ENCODE measurements at places on chromosomes 1 and 21. TPM values are rescaled to one million over a fixed set of nuclear protein-coding genes. Genes with fewer than 3 reads are reported as not detected.

DNA sequence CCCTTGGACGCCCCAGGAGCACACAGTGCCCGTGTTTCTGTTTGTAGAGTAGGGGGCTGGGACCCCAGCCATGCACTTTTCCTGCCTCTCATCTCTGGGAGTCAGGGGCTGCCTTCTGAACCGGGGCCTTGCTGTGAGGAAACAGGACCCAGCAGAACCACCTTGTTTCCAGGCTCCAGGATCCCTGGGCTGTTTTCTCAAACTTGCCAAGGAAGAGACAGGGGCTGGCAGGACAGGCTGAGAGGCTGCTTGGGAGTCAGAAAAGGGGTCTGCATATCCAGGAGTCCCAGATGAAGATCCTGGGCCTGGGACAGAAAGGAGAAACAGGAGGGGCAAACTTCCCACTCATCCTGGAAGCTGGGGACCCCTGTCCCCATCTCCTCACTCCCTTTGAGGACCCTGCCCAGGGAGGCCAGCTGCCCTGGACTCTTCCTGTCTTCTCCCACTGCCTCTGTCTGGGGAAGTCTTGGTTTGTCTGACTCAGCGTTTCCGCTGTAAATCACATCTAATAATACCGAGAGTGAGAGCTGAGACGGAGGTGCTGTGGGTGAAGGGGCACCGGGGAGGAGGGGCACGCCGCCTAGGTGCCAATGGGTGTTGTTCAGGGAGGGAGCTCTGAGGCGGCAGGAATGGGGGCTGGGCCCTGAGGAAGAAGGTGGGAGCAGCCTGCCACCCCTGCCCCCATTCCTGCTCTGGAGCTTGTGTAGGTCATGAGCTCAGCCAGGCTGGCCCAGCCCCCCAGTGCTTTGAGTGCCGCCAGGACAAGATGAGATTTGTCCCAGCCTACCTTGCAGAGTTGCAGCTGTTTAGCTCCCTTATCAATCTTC, 16.7 kb downstream of the POU3F1 start:
- peak; percentile 69 for DNase-seq

The PYCR2 gene
- total RNA-seq: 60.3 TPM

The CELSR2 gene
- 6.3 TPM for total RNA-seq

- DNase-seq: no peak
Observed at GRCh38 chr1:213931836-213932235, 55.9 kb upstream of the PROX1 start.

The VANGL2 gene
- 1.9 TPM for total RNA-seq

DNA sequence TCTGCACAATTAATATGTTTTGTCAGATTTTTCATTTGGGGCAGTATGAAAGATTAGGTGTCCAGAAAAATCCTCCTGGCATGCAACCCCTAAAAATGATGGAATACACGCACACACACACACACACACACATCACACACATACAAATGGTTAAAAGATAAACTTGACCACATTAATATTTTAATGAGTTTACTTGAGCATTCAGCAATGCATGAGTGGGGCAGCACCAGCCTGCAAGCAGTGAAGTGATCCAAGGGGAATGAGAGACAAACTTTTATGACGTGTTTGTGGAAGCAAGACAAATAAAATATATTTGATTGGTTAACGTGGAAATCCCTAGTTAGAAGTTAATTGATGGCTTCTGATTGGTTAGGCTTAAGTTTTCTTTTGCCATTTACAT, 29.1 kb upstream of the SOAT1 start:
- no peak for DNase-seq

The RHCE gene
- 1.0 TPM for total RNA-seq

The TSPAN2 gene
- total RNA-seq: 12.2 TPM

The BNIPL gene
- total RNA-seq: 0.43 TPM

DNA sequence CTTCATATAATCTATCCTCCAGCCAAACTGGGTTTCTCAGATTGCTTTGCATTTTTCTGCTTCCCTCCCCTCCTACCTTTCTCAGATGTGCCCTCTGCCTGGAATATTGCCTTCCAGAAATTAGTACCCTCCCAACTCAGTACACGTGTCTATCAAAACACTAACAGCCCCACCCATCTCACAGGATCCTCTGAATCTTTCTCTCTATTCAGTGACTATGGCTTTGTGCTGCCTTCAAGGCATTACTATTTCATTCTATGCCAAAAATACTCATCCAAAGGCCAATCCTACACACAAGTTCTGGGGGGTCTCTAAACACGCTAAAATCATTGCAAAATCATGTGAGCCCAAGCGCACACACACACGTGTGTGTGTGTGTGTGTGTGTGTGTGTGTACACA, 58.4 kb downstream of the ZNF281 start:
- DNase-seq: no peak

DNA sequence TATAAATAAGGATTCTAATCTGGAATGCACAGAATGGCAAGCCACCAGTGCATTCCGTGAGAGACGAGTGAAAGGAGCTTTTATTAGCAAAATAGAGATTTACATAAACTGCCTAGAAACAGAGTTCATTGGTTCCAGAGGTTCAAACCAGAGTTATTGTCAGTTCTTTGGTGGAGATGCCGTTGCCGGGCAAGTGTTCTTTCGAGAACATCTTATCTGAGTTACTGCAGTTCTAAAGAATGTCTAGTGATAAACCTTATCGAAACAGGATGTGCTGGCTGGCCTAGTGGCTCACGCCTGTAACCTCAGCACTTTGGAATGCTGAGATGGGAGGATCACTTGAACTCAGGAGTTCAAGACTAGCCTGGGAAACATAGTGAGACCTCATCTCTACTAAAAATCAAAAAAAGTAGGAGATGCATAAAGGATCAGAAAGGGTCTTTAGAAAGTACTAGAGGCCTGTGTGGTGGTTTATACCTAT, 19.9 kb upstream of the EVI5 start:
- DNase-seq: peak; percentile 74

- DNase-seq: no peak
Observed at GRCh38 chr21:16179773-16180172, 450.0 kb downstream of the USP25 start.

GRCh38 chr1:53295295-53295694, 32.6 kb downstream of the LRP8 start:
- no peak for DNase-seq

- no peak for DNase-seq
Observed at GRCh38 chr1:160124705-160125478, 9.3 kb downstream of the ATP1A2 start.

The AMY1A gene
- not detected for total RNA-seq

DNA sequence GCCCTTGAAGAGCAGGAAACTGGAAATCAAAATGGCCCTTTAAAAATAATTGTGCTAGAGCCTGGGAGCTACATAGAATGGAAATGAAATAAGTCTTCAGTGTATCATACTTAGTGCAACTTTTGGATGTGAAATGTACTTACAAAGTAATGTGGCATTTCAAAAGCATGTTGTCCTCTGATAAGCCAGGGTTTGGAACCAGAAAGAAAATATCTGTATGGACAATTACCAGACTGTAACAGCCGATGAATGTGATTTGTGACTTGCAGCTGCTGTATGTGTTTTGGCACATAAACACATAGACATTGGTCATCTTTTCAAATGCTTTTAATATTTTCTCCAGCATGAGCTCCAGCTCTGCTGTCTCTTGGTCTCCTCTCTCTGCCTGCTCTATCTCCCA, 546.4 kb downstream of the OMA1 start:
- DNase-seq: no peak

DNA sequence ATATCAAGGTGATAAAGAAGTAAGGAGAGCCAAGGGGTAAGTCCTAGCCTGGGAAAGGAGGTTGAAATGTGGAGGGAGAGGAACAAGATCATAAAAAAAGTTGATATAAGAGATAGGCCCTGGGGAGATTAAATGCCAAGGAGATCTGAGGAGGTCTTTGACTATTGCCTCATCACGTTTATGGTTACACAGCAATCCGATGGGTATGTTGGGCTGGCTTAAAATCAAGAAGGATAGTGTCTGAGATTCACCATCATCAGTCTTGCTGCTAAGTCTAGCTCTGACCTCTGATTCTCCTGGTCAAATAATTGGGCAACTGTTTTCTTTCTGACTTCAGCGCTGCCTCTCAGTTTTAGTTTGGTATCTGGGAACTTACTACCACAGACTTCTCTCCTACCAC, 416.3 kb downstream of the GPATCH2 start:
- DNase-seq: no peak

The KCNJ9 gene
- total RNA-seq: not detected

DNA sequence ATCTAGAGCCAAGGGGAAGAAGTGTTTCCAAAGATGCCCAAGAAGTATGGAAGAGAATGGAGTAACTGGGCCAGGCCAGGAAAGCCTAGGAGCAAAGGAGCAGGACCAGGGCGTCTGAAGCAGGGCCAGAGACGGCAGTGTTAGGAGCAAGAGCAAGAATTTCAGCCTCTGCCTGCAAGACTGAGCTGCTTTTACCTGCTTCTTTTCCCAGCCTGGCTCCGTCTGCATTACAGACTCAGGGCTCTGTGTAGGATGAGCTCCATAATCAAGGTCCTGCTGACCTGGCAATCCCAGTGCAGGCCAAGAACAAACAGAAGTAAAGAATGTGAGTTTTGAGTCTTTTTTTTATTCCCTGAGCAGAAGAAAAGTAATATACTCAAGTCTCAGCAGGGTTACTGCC, 10.1 kb downstream of the FMO1 start:
- DNase-seq: no peak

DNA sequence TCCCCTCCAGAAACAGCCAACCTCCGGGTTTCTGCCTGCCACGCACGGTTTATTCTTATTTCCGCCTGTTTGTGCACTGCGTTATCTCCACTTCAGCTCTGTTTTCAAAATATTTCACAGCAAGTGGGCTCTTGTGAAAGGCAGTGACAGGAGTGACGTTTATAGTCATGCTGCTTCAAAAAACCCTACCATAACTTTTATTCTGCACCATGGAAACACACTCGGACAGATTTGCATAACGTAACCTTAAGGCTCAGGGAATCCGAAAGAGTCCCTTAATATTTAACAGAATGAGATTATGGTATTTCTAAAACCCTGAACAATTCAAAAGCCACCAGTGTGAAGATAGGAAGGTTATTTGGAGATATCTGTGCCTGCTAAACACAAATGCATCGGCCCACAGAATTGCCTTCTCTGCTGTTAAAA, 782 bp upstream of the SDE2 start:
- DNase-seq: no peak

The ADAM30 gene
- total RNA-seq: not detected

- no peak for DNase-seq
Observed at GRCh38 chr1:77977989-77978292, 931 bp downstream of the FUBP1 start.

GRCh38 chr1:14508613-14509012, 89.9 kb upstream of the KAZN start:
- no peak for DNase-seq
